ENCODE measurements at places on chromosomes 16 and 17.

DNA sequence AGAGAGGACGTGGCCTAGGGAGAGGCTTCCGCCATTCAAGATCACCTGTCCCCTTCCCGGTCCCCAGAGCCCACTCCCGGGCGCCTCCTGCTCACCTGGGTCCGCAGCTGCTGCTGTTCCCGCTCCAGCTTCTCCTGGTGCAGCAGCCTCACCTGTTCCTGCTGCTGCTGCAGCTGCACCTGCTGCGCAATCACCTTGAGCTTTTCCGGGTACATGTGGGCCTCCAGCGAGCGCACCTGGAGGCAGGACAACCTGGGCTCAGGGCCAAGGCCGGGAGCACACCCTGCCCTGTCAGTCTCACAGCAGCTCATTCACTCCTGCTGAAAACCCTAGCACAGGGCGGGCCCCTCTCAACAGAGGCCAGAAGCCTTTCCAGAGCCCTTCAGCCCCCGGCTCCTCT lies 12.5 kb downstream of the TFAP4 start:
- DNase-seq = no peak

DNA sequence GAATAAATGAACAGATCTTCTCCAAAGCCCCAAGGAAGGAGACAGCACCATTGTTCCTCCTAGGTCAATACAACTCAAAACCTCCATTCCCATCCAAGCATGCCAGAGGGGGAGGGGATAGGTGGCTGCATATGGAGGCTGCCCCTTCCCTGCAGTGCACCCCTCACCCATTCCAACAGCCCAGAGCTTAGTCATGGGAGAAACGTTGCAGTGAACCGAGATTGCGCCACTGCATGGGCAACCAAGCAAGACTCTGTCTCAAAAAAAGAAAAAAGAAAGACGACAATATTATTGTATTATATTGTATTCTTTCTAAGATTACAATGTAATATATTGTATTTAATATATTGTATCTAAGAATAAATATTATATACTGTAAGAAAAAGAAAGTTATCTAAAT lies 36.4 kb upstream of the CD300E start:
- DNase-seq = no peak

GRCh38 chr16:65967376-65967775 lies 399.1 kb upstream of the CDH5 start:
- no peak for DNase-seq

DNA sequence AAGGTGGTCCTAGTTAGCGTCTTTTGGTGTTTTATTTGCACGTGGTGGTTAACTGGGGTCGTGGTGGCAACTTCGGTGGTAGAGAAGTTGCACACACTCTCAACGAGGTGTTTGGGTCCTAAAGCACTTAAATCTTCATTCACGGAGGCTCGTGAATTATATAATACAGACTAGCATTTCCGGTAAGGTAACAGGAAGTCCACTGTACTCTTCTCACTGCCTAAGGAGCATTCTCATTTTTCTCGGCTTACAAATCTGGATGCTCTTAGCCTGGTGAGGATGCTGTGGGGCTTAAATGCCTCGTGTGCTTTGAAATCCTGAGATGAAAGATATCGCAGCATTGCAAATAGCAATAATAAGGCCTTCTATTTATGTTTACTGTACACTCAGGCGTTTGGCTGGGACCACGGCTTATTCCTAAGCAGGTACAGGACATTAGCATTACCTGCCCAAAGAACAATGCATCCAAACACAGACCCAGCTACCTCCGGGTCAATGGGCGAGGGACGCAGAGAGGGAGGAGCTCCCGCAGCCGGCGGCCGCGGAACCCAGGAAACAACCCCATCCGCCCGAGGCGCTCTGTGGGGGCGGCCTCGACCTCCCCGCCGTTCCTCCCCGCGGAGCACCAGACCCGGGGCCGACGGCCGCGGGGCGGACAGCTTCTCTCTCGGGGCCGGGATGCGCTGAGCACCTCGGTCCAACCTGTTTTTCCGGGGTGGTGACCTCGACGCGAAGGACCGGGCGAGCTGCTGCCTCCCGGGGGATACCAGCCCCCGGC lies 856 bp downstream of the DNAJA2 start:
- peak; percentile 38 for DNase-seq

DNA sequence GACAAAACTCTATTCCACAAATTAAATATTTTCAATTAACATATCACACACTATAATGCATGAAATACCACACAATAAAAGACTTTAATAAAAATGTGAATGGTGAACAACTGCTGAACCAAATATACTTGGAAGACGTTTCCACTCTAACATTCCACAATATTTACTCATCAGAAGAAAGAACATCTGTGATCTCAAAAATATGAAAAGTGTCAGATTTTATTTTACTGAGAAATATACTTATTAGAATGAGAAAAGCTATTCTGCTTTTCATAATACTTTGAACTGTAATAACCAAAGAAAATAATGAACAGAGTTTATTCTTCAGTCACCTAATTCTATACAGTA lies 181.8 kb upstream of the AXIN2 start:
- no peak for DNase-seq

- no peak for DNase-seq
These were observed 685 bp downstream of the FASN start for GRCh38 chr17:82097184-82097918.

DNA sequence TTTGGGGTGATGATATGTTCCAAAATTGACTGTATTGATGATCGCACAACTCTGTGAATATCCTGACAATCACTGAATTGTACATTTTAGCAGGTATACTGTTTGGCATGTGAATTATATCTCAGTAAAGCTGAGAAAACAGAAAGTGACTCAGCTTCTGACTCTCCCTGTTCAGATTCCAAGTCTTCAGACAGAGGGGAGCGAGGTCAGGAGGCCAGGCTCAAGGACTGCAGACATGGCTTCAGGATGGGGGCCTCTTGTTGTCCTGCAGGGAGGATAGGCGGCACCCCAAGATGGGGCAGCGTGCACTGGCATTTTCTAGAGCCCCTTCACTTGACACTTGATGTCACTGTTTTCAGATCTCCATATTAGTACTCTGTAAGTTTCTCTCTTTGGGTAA lies 45.6 kb downstream of the KNOP1 start:
- DNase-seq = no peak

DNA sequence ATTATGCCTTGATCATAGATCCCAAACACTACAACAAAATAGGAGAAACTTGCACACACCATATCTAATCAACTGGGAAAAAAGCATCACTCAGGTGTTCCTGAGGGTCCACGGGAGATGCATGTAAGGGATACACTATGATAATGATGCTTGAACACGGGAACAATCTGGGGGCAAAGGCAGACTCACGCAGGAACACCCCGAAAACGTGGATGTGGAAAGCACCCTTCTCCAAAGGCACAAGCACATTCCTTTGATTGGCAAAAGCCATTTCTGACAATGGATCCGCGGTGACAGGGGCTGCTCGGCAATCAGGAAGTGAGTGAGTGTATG lies 1.3 kb downstream of the ZNF652 start:
- DNase-seq = no peak

- no peak for DNase-seq
These were observed 87.4 kb downstream of the RAP1GAP2 start for GRCh38 chr17:2883544-2884213.

DNA sequence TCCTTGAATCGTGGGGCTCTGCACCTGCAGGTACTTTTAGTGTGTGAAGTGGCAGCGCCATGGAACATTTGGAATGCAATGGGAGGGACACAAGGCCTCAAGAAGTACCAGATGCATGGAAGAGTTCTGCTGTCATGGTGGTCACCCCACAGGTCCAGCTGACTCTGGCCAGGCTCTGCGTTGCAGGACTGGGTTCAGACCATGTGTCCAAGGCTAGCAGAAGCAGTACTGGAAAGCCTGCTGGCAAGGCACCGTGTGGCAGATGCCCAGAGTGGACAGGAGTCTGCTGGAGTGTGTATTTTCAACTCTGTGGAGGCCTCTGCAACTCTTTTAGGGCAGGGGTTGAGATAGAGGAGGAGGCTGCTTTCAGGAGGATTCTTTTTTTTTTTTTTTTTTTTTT lies 2.1 kb downstream of the PIPOX start:
- DNase-seq = no peak

GRCh38 chr17:39402244-39402889 lies 941 bp upstream of the FBXL20 start:
- DNase-seq = peak; percentile 80

DNA sequence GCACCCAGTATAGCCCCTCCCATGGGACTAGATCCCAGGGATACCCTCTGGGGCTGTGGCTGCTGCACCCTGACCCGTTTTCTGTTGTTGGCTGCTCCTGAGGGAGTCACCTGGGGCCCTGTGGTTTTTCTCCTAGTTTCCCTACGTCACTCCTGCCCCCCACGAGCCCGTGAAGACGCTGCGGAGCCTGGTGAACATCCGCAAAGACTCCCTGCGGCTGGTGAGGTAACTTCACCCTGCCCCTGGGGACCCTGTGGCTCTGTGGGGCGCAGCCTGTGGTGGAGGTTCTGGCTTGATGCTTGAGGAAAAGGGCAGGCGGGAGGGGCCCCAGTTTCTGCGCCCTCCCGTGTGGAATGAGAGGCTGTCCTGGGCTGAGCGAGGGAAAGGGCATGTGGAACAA lies 27.2 kb downstream of the MGRN1 start:
- DNase-seq = no peak

DNA sequence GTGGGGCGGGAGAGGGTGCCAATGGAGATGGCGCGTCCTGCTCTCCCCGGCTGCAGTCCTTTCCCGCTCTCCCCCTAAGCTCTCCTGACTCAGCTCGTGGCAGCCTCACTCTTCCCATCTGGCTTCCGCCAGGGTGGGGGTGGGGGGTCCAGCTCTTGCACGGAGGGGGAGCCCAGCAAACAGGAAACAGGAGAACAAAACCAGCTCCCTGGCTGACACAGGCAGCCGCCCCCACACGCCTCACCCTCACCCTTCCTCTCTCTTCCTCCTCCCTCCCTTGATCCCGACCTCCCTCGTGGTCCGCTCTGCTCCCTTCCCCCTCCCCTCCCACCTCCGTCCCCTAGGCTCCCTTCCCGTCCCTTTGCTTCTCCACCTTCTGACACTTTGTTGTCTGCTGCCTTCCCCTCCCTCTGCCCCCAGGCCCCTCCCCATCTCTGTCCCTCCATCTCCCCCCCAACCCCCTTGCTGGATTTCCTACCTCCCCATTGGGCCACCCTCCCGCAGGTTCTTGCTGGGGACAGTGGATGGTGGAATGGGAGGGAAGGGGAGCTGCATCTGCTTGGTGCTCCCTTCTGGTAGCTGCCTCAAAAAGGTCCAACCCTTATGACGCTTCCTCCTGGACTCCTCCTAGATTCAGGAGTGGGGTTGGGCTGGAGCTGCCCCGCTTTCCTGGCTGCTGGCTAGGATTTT lies 23.7 kb downstream of the ARHGAP23 start:
- no peak for DNase-seq

- no peak for DNase-seq
These were observed 571.5 kb upstream of the CDH5 start for GRCh38 chr16:65794973-65795372.

- no peak for DNase-seq
These were observed 65.4 kb upstream of the ZFHX3 start for GRCh38 chr16:73113336-73113735.

DNA sequence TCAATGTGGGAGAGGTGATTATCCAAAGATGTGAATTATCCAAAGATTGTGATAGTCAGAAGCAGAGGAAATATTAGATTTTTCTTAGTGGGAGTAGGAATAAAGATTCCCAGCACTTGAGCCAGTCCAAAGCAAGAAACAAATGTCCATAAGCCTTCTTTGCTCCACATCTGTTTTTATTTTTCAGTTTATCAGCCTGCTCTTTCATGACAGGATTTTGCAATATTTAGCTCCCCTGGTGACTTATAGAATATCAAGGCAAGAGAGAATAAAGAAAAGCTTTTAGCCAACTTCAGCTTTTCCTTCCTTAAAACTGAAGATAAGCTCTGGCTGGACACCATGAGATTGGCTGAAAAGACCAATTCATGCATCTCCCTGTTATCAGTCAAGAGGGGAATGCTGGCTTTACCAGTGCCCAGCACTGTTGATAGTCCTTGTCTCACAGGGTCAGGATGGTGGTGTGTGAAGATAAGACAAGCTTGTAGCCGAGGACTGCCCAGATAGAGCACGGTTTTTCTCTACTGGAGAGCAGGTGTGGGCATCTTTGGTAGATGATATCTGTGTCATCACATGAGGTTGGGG lies 706.5 kb downstream of the KCNJ2 start:
- DNase-seq = no peak

DNA sequence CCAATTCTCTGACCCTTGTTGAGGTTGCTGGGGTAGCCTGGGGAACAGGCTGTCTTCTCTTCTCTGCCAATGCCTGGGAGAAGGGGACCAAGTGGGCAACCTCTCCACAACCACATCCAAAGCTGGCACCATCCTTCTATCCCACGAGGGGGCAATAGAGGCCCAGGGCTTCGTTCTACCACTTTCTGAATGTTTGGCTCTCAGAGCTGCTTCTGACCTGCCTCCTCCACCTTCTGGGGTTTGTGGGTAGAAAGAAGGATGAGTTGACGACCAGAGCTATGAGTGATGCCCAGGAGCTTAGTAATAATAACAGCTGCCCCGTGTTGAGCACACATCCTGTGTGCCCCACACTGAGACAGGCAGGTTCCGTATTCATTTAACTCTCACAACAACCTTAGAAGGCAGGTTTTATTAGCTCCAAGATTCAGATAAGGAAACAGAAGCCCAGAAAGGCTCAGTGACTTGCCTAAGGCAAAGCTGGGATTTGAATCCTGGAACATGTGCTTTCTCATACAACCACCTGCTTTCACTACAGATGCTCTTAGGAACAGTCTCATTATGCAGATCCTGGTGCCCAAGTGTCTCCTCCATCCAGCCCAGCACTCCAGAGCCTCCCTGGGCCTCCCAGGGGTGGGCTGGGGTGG lies 11.1 kb downstream of the TSPOAP1 start:
- DNase-seq = peak; percentile 67

DNA sequence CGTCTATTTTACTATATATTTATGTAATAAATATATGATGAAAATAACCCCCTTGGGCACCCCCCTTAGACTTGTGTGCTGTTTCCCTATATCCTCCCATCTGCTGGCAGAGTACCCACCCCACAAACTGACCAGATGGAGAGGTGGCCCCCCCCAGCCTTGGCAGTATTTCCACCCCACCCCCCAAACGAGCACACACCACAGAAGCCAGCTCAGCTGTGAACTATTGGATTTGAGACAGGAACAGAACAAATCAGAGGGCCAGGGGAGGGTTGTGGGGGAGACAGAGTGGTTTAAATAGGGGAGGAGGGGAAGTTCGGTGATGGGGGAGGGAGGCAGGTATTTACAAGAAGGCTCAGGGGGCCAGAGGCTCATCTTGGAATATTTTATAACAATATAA lies 7.8 kb downstream of the NR1D1 start:
- no peak for DNase-seq

- DNase-seq = no peak
These were observed 38.9 kb downstream of the KANSL1 start for GRCh38 chr17:46154151-46154816.

DNA sequence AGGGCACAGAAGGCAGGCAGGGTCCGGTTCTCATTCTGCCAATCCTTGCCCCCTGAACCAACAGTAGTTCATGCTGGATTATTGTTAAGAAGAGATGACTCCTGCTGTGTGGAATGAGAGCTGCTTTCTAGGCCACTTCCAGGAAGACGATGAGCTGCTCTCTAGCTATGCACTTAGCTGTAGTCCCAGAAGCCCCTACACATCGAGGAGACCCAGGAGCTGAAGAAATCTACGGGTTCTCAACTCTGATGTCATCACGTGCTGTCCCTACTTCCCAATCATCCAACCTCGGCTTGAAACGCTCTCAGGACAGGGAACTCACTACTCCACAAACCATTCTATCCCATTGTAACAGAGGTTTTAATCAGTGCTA lies 29.0 kb upstream of the EMP2 start:
- DNase-seq = no peak

Measured in effector CD4-positive, alpha-beta T cell (primary cell).